Adrenal gland (tissue), 19 donors: ENCODE measurements at places on chromosomes 6 and 20. TPM values are rescaled to one million over a fixed set of nuclear protein-coding genes. Genes with fewer than 3 reads are reported as not detected.

DNA sequence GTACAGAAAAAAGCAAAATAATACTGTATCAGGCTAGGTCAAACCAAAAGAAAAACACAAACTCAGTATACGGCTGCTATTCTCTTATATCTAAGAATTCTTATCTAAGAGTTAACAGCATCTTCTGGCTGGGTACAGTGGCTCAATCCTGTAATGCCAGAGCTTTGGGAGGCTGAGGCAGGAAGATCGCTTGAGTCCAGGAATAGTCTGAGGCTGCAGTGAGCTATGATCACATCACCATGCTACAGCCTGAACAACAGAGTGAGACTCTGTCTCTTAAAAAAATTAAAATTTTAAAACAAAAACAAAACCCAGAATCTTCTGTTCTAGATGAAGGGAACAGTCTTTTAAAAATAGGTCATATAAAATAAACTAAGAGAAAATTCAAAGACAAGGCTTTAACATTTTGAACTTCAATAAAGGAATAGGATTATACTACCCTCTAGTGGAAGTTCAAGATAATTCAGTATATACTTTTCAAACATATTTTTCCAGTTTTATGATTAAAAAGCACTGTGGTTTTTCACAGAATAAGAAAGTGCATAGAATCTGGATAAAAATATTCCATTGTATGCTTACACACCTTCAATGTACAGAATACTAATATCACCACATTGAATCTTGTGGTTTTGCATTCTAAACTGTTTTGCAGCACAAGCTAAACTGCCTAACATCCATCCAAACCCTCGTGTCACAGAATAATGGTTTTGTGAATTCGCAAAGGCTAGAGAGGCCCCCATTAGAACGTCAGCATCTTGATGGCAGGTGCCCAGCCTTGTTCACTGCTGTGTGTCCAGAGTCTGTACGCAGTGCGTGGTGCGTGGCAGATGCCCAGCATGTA lies 39.3 kb downstream of the DTNBP1 start:
- no peak overlapping the region for H3K27ac ChIP-seq
- no peaks in the 10 kb centered on the region for H3K36me3 ChIP-seq
- no peak for DNase-seq
- H3K4me3 ChIP-seq, result no peak overlapping the region
- H3K27me3 ChIP-seq, result no peaks in the 10 kb centered on the region
- no peaks in the 10 kb centered on the region for H3K4me1 ChIP-seq

Gene ZNF512B
- polyA plus RNA-seq, result 12.1 TPM

Gene ANKRD6
- polyA plus RNA-seq, result 8.7 TPM

DNA sequence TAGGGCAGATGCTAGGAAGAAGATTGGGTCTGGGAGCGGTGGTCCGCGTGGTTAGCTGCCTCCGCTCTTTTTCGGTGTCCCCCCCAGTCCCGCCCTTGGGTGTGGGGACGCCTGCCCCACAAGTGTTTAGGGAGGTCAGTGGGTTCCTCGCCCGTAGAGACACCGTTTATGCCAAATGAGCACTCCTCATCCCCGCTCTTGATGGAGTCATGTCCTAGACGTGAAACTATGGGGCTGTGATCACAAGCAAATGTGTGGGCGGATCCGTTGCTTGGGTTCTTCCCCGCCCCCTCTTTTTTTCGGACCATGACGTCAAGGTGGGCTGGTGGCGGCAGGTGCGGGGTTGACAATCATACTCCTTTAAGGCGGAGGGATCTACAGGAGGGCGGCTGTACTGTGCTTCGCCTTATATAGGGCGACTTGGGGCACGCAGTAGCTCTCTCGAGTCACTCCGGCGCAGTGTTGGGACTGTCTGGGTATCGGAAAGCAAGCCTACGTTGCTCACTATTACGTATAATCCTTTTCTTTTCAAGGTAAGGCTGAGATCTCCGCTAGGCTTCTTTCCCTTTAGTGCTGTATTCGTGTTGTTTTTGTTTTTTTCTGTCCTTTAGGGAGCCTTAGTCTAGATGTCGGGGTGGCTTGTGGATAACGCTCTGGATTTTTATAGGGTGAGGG lies at the start of gene HSP90AB1:
HSP90AB1 (plus strand) TSS at position 439 of the 675 bp plus-strand sequence. CDS start 1,529 bp downstream, outside the sequence.
- peak within 1 kb of the TSS; percentile 100 for H3K27ac ChIP-seq
- DNase-seq, result peak; percentile 98
- H3K4me1 ChIP-seq, result peaks cover 35% of the 10 kb centered on the region
- H3K27me3 ChIP-seq, result no peaks in the 10 kb centered on the region
- H3K4me3 ChIP-seq, result peak within 1 kb of the TSS; percentile 66

DNA sequence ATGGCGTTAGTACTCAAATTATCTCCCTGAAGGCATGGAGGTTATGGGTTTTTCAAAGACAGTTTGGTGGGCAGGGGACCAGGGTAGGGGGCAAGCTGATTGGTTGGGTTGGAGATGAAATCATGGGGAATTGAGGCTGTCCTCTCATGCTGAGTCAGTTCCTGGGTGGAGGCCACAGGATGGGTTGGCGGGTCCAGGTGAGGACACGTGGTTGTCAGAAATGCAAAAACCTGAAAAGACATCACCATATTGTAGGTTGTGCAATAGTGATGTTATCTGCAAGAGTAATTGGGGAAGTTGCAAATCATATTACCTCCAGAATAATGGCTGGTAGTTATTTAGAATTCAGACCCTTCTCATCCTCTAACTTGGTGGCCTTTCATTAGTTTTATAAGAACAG lies 30.1 kb downstream of the GPX6 start:
- DNase-seq, result no peak
- no peak overlapping the region for H3K27ac ChIP-seq
- no peaks in the 10 kb centered on the region for H3K36me3 ChIP-seq
- no peaks in the 10 kb centered on the region for H3K4me1 ChIP-seq
- H3K4me3 ChIP-seq, result no peak overlapping the region
- H3K27me3 ChIP-seq, result peaks cover 11% of the 10 kb centered on the region

DNA sequence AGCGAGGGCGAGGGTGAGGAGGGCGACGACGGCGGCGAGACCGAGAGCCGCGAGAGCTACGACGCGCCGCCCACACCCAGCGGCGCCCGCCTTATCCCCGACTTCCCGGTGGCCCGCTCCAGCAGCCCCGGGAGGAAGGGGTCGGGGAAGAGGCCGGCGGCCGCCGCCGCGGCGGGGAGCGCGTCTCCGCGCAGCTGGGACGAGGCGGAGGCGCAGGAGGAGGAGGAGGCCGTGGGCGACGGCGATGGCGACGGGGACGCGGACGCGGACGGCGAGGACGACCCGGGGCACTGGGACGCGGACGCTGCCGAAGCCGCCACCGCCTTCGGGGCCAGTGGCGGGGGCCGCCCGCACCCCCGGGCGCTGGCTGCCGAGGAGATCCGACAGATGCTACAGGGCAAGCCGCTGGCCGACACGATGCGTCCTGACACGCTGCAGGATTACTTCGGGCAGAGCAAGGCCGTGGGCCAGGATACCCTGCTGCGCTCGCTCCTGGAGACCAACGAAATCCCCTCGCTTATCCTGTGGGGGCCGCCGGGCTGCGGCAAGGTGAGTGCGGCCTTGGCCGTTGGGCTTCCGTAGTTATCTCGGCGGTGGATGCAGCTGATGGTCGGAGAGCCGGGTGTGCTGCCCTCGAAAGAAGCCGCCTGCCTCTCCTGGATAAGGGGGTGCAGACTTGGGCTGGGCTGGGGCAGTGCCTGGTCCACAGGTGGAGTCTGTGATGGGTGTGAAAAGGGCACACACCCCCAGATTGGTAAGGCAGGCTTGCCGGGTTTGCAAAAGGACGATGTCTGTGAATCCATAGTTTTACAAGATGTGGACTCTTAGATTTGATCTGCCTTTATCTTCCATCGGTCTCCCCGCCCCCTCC lies 938 bp downstream of the WRNIP1 start:
- DNase-seq, result peak; percentile 74
- peaks cover 44% of the 10 kb centered on the region for H3K4me1 ChIP-seq
- peak overlapping the region; percentile 78 for H3K4me3 ChIP-seq
- peak overlapping the region; percentile 54 for H3K27ac ChIP-seq

DNA sequence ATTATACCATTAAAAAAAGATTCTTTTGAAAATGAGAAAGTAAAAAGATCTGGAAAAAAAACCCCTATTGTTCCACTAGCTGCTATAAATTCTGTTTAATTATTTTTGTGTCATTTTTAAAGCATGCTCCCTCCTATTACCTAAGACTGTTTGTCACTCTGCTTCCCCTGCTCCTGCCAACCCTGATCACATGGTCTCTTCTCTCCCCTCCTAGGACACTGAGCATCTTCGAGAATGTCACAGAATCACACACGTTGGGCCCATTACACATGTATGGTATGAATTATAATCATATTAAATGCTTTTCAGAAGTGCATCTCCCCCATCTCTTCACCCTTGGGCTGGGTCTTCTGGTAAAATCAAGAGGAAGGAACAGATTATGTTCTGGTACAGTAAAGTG lies 6.2 kb downstream of the SNAP91 start:
- no peaks in the 10 kb centered on the region for H3K4me1 ChIP-seq
- peaks cover 2% of the 10 kb centered on the region for H3K27me3 ChIP-seq
- DNase-seq, result no peak
- no peak overlapping the region for H3K4me3 ChIP-seq
- no peaks in the 10 kb centered on the region for H3K36me3 ChIP-seq

Gene TP53TG5
- polyA plus RNA-seq, result 0.33 TPM

DNA sequence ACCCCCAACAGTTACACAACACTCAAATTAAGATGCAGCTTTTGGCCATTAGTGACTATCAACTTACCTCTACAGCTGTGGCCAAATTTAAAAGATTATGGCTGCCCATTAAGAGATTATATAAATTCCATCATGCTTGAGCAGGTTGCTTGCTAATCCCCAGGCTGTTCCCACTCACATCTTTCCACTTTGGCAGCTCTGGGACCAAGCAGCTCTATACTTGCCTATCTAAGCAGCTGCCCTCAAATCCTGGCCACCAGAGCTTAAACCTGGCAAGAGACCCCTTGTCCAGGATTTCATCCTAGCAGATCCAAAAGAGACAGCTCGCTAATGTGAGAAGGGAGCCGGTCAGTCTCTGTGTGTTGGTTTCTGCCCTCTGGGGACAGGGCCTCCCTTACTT lies 127.9 kb downstream of the SLC23A2 start:
- H3K4me1 ChIP-seq, result no peaks in the 10 kb centered on the region
- H3K36me3 ChIP-seq, result peaks cover 56% of the 10 kb centered on the region
- DNase-seq, result no peak
- no peak overlapping the region for H3K27ac ChIP-seq
- H3K4me3 ChIP-seq, result no peak overlapping the region

- H3K27ac ChIP-seq, result no peak overlapping the region
- peak overlapping the region; percentile 13 for H3K4me3 ChIP-seq
- H3K27me3 ChIP-seq, result no peaks in the 10 kb centered on the region
- peak; percentile 40 for DNase-seq
- peaks cover 14% of the 10 kb centered on the region for H3K4me1 ChIP-seq
These were observed 5.7 kb downstream of the MAFB start for GRCh38 chr20:40683221-40683893.

Gene HSPA1L
- polyA plus RNA-seq, result 1.1 TPM

DNA sequence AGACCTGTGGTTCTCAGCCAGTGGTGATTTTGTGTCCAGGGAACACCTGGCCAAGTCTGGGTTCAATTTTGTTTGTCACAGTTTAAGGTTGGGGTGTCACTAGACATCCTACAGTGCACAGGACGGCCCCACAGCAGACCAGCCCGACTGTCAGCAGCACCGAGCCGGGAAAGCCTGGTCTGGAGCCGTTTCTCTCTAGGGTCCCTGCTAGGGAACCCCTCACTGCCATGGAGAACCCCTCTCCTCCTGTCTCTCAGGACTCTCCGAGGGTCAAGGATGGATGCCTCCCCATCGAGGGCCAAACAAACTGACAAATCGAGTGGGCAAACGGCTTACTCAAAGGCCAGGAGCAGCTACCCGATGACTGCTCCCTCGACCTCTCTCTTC lies 15.8 kb upstream of the STX16 start:
- no peak overlapping the region for H3K4me3 ChIP-seq
- no peaks in the 10 kb centered on the region for H3K4me1 ChIP-seq
- H3K27me3 ChIP-seq, result no peaks in the 10 kb centered on the region
- no peaks in the 10 kb centered on the region for H3K36me3 ChIP-seq
- no peak for DNase-seq

Gene IFT52
- 29.8 TPM for polyA plus RNA-seq

GRCh38 chr20:31476294-31476585 lies 1.2 kb downstream of the REM1 start:
- peaks cover 17% of the 10 kb centered on the region for H3K27me3 ChIP-seq
- no peak for DNase-seq
- H3K27ac ChIP-seq, result no peak overlapping the region
- H3K36me3 ChIP-seq, result no peaks in the 10 kb centered on the region
- peak overlapping the region; percentile 56 for H3K4me3 ChIP-seq

DNA sequence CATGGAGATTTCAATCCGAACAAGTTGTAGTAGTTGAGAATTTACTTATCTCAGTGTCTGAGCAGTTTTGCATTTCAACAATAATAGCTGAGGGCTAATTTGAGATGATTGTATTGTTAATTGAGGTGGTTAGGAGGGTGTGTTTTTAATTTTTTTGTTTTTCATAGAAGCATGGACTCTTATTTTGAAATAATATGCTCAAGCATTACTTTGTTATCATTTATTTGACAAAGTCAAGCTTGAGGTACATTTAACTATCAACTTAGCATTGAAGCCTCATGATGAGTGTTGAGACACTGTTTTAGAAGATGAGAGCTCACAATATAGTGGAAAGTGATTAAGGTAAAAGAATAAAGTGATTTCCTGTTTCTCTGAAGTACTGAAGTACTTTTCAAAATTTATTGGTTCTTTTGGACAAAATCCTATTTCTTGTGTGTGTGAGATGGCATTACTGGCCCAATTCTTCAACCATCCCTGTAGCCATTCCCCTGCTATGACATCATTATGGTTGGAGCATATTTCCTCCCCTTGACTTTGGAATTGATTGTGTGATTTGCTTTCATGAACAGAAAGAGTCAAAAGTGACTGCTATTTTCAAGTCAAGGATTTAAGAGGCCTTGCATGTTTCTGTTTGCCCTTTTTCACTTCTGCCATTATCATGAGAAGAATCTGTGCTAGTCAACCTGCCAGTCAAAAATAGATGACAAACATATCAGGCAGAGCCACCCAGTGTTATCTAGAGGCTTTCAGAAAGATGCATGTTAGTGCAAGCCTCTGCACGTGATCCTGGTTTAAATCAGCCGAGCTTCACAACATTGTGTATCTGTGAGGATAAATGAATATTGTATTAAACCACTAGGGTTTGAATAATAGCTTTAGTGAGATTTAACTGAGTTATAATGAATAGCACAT lies 1112.3 kb upstream of the CITED2 start:
- no peaks in the 10 kb centered on the region for H3K27me3 ChIP-seq
- no peak overlapping the region for H3K27ac ChIP-seq
- no peaks in the 10 kb centered on the region for H3K36me3 ChIP-seq
- H3K4me1 ChIP-seq, result no peaks in the 10 kb centered on the region
- DNase-seq, result no peak

GRCh38 chr20:22321191-22321590 lies 263.2 kb downstream of the FOXA2 start:
- peaks cover 7% of the 10 kb centered on the region for H3K27me3 ChIP-seq
- no peak for DNase-seq
- H3K4me1 ChIP-seq, result no peaks in the 10 kb centered on the region
